Activated naive CD4-positive, alpha-beta T cell treated with anti-CD3 and anti-CD28 coated beads, Interleukin-2, amount 50 U/mL, for 72 hours (primary cell): ENCODE measurements at places on chromosomes 2 and 18. TPM values are rescaled to one million over a fixed set of nuclear protein-coding genes. Genes with fewer than 3 reads are reported as not detected.

DNA sequence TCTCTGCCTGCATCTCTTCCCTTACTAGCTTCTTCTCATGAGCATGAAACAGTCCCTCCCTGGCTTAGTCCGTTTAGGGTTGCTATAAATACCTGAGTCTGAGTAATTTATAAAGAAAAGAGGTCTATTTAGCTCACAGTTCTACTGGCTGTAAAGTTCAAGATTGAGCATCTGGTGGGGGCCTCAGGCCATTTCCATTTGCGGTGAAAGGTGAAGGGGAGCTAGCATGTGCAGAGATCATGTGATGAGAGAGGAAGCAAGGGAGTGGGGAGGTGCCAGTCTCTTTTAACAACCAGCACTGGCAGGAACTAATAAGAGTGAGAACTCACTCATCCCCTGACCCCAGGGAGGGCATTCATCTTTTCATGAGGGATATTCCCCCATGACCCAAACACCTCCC is 26.8 kb downstream of the RHBDD1 start:
- no peak for DNase-seq

GRCh38 chr2:105294844-105295481 is 34.6 kb downstream of the TGFBRAP1 start:
- DNase-seq: peak; percentile 46

DNA sequence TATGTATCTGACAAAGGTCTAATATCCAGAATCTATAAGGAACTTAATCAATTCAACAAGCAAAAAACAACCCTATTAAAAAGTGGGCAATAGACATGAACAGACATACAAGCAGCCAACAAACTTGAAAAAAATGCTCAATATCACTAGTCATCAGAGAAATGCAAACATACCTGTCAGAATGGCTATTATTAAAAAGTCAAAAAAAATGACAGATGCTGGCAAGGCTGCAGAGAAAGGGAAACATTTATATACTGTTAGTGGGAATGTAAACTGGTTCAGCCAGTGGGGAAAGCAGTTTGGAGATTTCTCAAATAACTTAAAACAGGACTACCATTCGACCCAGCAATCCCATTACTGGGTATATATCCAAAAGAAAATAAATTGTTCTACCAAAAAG is 21.6 kb downstream of the SESTD1 start:
- DNase-seq: no peak

GRCh38 chr2:709138-709765 is 32.0 kb upstream of the TMEM18 start:
- no peak for DNase-seq

The RNF138 gene
- 58.8 TPM for total RNA-seq

DNA sequence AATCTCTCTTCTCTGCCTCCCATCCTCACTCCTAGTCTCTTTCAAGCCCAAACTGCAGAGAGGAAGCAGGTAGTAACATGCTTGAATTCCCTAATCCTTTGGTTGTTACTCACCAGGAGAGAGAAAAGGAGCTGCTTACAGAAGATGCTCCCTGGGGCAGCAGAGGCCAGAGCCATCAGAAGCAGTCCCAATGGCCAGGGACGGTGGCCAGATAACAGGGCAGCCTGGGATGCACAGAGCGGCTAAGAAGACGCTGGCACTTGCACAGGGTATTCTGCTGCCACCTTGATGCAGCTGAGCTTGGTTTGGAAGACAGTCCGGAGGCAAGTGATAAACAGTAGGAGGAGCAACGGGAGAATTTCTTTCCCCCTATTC is 250 bp downstream of the DSC1 start:
- DNase-seq: no peak
